ENCODE measurements at places on chromosomes 1 and 21.

- DNase-seq = peak; percentile 46
Observed at GRCh38 chr1:248807067-248807737, 18.5 kb downstream of the SH3BP5L start.

DNA sequence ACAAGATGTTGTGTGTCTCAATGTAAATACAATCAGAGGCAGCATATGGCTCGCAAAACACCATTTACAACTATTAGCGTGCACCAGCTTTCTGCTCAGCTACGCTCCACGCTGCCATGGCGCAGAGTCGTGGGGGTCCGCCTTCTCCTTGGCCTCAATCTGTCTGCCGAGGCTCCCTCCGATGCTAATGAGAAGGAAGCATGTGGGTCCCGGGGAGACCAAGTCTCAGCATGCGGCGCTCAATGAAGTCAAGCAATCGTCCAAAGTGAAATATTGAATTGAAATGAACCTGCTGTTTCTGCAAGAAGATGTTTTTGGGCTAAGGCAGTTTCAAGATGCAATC lies 228.9 kb downstream of the TOMM20 start:
- DNase-seq = no peak

DNA sequence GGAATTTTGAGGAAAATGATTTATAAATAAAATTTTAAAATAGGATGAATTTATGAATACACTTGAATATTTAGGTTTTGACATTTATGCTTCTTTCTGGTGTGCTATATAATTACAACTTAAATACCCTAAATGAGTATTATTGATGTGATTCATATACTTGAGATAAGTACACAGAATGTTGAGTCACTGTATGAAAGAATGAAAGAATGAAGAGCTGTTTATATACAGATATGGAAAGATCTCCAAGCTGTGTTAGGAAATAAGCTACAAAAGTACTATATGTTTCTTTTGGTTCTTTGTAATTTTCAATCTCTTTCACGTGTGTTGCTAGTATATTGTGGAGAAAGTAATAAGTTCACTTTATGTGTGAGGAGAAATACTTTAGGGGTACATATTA lies 147.2 kb downstream of the RASAL2 start:
- DNase-seq = peak; percentile 28

GRCh38 chr1:63023171-63023570 lies 239.2 kb downstream of the ATG4C start:
- no peak for DNase-seq

DNA sequence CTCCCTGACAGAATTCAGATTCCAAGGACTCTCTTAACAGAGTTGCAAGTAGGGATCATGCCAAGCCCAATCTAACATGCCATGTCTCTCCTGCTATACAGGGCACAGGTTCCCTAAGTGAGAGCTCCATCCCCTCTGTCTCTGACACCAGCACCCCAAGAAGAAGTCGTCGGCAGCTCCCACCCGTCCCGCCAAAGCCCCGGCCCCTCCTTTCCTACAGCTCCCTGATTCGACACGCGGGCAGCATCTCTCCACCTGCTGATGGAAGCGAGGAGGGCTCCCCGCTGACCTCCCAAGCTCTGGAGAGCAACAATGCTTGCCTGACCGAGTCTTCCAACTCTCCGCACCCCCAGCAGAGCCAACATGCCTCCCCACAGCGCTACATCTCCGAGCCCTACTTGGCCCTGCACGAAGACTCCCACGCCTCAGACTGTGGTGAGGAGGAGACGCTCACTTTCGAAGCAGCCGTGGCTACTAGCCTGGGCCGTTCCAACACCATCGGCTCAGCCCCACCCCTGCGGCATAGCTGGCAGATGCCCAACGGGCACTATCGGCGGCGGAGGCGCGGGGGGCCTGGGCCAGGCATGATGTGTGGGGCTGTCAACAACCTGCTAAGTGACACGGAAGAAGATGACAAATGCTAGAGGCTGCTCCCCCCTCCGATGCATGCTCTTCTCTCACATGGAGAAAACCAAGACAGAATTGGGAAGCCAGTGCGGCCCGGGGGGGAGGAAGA lies 263.2 kb downstream of the ZNF648 start:
- no peak for DNase-seq

- no peak for DNase-seq
Observed at GRCh38 chr1:168317309-168317708, 36.6 kb downstream of the TBX19 start.

DNA sequence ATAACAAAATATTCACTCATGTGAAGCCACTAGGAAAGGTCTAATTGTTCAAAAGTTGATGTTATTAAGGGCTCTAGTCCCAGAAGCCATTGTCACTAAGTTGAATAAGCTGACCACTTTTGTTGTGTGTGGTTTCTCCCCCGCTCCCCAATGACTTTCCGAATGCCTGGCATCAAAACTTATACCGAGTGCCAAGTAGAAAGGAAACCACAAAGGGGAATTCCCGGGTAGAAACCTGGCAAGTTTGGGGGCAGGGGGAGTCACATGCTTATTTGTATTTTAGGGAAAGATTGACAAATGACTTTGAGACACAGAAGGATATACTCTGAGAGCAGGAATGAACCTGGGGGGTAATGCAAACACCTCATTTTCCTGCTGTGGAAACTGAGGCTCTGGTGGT lies 154.1 kb downstream of the TGFBR3 start:
- peak; percentile 60 for DNase-seq

GRCh38 chr1:56106531-56107274 lies 472.7 kb downstream of the PLPP3 start:
- no peak for DNase-seq

- DNase-seq = no peak
Observed at GRCh38 chr1:61992257-61992656, 202.4 kb upstream of the L1TD1 start.

- no peak for DNase-seq
Observed at GRCh38 chr1:9809100-9809510, 14.7 kb downstream of the CLSTN1 start.

DNA sequence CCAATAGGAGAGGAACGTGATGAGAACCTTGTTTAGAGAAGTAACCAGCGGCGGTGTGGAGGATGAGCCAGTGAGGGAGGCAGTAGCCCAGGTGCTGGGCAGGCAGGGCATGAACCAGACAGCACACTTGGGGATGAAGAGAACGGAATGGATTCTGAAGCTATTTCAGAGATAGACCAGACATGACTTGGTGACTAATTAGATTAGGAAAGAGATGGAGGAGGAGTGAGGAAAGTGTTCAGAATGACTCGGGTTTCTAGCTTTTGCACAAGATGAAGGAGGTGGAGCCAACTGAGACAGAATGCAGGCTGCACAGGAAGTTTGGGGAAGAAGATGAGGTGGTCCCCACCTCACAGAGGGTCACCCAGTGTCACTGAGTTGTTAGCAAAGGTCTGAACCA lies 5.1 kb downstream of the PEF1 start:
- peak; percentile 79 for DNase-seq

GRCh38 chr1:232221802-232222499 lies 408.0 kb downstream of the SIPA1L2 start:
- peak; percentile 22 for DNase-seq

DNA sequence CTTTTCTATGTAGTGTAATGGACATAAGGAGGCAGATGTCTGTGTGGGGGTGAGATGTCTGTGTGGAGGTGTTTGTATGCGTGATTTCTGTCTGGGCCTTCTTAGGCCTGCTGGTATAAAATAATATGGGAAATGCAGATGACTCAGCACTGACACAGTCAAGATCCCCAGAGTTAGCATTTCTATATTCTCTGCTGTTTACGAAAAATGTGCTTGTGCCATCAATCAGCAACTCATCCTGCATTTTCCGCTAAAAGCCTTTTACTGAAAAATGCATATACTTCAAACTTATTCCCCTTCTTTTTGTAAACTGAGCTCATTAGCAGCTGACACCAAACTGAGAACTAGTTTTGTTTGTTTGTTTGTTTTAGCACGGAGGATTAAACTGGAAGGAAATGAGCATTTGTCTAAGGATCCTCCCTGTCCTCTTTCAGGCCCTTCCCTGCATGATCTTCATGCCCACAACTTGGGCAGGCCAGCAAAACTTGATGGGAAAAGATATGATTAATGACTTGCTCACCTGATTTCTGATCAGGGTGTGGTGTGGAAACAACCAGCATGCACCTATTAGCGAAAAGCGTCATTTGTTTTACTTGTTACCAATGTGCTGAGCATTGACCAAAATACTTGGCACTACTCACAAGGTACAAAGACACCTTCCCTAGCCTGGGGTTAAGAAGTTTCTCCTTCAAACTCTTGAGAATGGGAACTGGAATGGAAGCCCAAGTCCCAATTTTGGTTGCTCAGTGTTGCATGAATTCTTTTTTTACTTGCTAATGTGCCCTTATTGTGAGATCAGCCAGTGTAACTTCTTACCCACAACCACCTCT lies 77.4 kb downstream of the NDUFS5 start:
- peak; percentile 45 for DNase-seq

GRCh38 chr1:92872719-92873118 lies 40.9 kb downstream of the RPL5 start:
- no peak for DNase-seq

All from AG10803 (cell line).